ENCODE measurements at places on chromosomes 4 and X. TPM values are rescaled to one million over a fixed set of nuclear protein-coding genes. Genes with fewer than 3 reads are reported as not detected.

GRCh38 chrX:111386615-111387233 lies 25.3 kb downstream of the DCX start:
- no peak for DNase-seq

DNA sequence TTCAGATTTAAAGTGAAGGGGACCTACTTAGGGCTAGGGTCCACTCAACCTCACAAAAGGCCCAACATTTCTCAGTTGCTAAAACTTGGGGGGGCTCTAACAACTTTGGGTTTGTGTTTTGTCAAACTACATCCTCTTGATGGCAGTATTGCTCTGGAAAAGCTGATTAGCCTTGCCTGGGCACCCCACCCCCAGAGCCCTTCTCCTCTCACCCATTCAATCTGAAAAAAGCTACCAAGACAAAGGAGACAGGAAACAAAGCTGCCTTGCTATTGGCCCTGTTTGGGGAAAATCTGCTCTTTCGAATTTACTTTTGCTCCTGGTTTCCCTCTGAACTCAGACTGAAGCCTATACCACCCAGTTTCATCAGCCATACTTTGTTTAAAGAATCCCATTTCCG lies 195.2 kb upstream of the STK26 start:
- DNase-seq, result no peak

DNA sequence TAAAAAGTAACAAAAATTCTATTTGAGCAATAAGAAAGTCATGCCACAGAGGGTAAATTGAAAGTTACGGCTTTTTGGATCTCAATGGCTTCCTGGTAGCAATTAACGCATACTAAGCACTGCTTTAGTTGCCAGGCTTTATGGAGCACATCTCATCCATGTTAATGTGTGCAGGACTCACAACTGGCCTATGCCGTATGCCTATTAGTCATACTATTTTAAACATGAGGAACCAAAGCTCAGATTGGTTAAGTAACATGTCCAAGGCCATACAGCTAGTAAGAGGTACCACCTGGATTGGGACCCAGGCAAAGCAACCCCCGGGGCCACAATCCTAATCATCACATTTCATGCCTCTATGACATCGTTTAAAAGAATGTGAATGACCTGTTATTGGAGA lies 17.1 kb downstream of the DAPP1 start:
- DNase-seq, result no peak

DNA sequence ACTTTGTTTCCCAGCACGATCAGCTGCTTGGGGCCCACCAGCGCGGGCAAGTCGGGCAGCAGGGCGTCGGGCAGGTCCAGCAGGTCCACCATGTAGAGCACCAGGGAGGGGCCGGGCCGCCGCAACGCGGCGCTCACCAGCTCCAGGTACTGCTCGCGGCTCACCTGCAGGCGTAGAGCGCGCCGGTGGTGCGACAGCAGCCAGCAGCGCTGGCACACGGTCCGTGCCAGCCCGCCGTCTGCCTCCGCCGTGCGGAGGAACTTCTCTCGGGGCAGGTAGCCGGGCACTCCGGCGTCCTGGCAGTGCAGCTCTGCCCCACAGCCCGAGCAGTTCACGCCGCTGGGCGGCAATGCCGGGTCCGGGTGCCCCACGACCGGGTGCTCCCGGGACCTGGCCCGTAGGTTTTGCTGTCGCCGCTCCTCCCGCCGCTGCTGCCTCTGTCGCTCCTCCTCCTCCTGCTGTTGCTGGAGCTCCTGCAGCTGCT lies 527 bp downstream of the NOA1 start:
- DNase-seq, result peak; percentile 78

- DNase-seq, result no peak
These were observed 1532.4 kb upstream of the TENM3 start for GRCh38 chr4:180710628-180711337.

GRCh38 chr4:6341696-6342095 lies 72.0 kb downstream of the WFS1 start:
- no peak for DNase-seq

DNA sequence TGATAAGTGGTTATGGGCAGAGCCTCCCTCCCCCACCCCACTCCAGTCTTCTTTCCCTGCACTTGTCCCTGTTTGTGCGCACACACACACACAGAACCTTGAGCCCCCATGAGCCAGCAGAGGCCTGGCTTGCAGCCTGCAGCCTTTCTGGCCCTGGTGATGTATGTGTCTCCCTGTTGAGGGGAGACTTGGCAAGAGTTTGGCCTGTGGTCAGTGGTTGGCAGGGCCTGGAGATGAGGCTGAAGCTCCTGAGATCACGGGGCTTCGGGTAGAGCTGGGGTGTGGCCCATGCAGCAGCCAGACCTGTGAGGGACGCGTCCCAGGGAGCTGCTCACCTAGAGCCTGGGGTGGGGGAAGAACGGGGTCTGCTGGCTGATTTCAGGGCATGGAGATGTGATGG lies 2.3 kb downstream of the GPR173 start:
- DNase-seq, result no peak

DNA sequence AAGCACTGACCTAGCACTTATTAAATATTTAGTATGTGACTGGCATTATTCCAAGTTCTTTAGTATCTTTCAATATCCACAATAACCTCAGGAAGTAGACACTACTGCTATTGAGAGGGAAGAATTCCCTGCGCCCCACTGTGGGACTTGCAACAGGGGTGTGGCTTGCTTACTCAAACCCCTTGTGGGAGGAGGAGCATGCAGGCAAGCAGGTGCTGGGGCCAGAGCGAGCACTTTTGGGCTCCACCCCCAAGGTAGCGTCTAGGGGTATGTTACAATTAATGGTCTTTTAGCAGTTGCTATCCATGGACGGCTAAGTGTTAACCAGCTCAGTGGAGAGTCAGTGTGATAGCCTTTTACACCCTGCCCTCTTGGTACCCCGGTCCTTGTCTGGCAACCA lies 50.7 kb downstream of the FAM13A start:
- DNase-seq, result no peak

- no peak for DNase-seq
These were observed 85.8 kb downstream of the DCLK2 start for GRCh38 chr4:150164055-150164454.

- DNase-seq, result no peak
These were observed 82.9 kb downstream of the DKK2 start for GRCh38 chr4:106953036-106953705.

- no peak for DNase-seq
These were observed 13.5 kb downstream of the TSPAN7 start for GRCh38 chrX:38574858-38575257.

DNA sequence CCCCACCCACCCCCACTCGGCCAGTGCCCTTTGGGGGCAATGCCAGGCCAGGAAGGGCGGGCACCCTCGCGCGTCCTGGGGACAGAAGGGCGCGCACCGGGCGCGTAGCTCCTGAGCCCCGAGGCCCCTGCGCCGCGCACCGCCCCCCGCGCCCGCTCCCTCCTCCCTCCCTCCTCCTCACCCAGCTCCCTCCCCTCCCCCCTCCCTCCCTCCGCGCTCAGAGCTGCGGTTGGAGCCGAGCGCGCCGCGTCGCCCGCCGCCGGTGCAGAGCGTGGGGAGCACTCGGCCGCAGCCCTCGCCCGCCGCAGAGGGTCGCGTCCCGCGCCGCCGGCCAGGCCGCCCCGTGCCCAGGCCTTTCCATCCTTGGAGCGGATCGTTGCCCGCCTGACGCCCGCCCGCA lies at the start of gene ATP2B3:
Gene ATP2B3, plus strand, starts transcription at position 220 of the 400 bp plus-strand sequence. CDS start 18,606 bp downstream, outside the sequence.
- DNase-seq, result no peak

RAB33B gene
- 8.7 TPM for total RNA-seq

TEX28 gene
- not detected for total RNA-seq

CNKSR2 gene
- total RNA-seq, result 19.8 TPM

BEX5 gene
- 12.0 TPM for total RNA-seq

STK32B gene
- 2.6 TPM for total RNA-seq

FRAS1 gene
- total RNA-seq, result 109 TPM

UCHL1 gene
- 780 TPM for total RNA-seq

GNL3L gene
- total RNA-seq, result 71.2 TPM

MXD4 gene
- 24.6 TPM for total RNA-seq

PPEF2 gene
- total RNA-seq, result not detected
